Suppressor macrophage treated with lipopolysaccharide for 1 hour (primary cell): ENCODE measurements at places on chromosomes 12 and 14.

GRCh38 chr14:105495990-105496830 is 5.2 kb downstream of the TEDC1 start:
- DNase-seq, result no peak

- no peak for DNase-seq
Measured at GRCh38 chr14:90547968-90548367, 151.1 kb downstream of the CALM1 start.

GRCh38 chr14:30484976-30485375 is 74.0 kb upstream of the G2E3 start:
- DNase-seq, result peak; percentile 4

DNA sequence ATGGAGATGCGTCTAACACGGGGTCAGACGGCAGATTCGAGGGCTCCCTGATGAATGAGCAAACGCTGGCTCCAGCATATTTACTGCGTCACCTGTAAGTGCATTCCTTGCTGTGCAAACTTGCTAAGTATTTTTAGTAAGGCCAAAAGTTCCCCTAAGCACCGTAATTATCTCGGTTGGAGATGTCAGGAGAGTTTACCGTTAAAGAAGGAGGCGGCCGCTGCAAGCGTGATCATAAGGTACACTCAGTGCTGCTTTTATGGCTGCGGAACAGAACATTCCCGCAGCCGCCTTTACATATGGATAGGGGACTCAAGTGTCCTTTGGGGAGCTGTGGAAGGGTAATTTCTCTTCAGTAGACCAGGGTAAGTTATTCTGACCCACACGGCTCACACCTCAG is 175.6 kb downstream of the GLT1D1 start:
- DNase-seq, result no peak

DNA sequence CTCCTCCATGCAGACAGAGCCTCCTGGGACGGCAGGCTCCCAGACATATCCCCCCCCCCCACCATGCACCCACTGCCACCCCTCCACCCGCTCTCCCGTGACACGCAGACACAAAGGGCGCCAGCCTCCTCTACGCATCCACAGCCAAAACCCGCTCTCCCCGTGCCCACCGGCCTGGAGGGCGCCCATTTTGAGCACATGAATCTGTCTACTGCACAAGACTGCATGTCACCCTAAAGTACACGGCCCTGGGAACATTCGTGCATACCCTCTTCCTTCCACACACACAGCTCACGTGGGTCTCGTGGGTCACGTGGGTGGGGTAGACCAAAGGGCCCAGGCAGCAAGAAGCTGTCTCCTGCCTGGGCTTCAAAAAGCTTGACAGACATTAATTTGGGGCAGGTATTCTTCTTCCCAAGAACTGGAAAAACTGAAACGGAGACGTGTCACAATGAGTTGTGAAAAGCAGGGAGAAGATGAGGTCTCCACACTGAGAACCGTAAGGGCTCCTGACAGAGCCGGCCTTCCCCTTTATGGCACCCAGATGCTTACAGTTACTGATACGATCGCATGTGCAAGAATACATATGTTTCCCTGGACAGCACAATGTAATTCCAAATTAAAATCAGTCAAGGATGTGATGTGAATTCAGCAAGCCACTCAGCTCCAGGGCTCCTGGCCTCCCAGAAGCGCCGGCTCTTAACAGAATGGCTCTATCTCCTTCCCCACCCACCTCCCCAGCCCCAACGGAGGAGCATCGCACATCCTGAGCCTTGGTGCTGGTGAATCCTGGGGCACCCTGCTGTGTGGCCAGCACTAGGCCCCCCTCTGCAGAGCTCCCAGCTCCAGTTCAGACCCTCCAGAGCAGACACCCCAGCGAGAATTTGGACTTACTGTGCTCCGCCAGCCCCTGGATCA is 1.9 kb downstream of the TGFB3 start:
- DNase-seq, result no peak

GRCh38 chr12:39010406-39010805 is 105.0 kb upstream of the CPNE8 start:
- no peak for DNase-seq

DNA sequence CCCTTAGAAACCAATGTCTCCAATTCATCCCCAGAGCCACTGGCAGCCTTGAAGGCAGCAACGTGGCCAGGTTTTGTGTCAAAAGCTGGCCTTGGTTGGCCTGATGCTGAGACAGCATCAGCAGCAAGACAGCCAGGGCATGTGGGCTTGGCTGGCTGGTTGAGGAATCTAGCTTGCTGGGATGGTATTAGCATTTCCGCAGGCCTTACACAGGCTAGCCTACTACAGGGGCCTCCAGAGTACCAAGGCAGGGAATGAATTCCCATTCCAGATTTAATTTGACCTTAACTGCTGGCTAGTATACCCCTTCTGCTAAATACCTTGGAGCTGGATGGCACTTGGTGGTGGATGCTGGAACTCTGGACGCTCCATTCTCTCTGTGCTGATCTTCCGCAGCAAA is 15.8 kb downstream of the NGDN start:
- DNase-seq, result no peak

DNA sequence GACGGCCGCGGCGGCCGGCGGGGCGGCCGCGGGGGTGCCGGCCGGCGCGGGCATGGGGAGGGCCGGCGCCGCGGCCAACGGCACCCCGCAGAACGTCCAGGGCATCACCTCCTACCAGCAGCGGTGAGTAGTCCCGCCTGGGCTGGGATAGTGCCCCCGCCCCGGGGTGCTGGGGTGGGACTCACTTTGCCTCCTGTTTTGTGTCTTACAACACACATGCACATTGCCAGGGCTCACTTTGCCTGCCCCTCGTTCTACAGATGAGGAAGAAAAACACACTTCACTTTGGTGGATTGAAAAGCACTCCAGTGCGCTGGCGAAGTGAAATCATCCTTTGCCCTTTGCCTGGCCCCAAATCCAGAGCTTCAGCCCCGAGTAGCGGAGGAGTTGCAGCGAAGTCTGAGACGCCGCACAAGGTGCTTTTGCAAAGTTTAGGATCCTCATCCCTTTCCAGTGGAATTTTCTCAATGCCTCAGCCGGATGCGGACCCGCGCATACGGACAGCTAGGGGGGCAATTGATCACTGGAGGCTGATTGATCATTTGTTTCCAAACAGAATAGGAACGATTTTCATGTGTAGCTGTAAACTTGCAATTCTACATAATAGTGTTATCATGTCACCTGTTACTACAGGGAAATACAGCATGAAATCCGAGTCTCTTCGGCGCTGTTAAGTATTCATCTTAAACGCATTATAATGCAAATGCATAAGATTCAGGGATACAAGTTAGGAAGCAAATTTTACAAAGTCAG is 3.6 kb upstream of the NPAS3 start:
- DNase-seq, result peak; percentile 7

GRCh38 chr12:6782850-6783566 is 6.3 kb upstream of the CD4 start:
- peak; percentile 17 for DNase-seq

- DNase-seq, result no peak
Measured at GRCh38 chr14:30225176-30225575, 297.5 kb upstream of the PRKD1 start.

DNA sequence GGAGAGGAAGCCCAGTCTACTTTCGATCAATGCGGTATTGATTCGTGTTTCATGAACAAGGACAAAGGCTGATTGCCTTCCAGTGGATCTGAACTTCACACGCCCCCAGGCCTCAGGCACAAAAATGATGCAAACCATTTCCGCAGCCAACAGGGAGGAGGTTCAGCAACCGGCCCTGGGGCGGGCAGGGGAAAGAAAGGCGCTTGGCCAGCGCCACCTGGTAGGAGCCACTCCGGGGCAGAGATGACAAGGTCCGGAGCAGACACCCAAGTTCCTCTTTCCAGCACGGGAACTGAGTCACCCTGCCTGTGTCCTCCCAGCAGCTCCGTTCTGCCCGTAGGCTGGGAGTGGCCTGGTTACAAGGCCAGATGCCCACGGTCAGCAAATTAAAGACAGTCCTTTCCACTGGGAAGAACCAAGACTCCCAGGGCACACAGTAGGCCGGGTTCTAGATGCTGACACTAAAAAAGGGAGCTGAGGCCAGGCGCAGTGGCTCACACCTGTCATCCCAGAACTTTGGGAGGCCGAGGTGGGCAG is 136.3 kb downstream of the SCARB1 start:
- DNase-seq, result peak; percentile 95

GRCh38 chr14:29217813-29218450 is 451.3 kb downstream of the FOXG1 start:
- DNase-seq, result no peak

- no peak for DNase-seq
Measured at GRCh38 chr12:19994968-19995367, 373.4 kb upstream of the PDE3A start.

DNA sequence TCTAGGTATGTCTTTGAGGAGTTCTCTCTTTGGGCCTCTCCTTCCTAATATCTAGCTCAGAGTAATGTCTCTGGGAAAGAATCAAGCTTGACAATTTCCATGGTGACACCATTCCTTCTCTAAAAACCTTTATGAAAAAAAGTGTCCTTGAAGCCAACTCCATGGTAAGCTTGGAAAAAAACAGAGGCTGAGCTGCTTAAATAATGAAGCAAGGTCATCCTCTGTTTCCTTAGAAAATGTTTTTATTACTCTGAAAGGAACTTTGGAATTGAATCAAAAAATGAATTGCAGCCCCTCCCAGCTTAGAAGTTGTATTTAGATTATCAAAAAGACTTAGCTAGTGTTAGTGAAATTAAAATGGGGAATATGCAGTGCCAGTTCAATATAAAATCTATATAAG is 166.1 kb upstream of the KITLG start:
- DNase-seq, result no peak

GRCh38 chr12:73769337-73769736 is 768.3 kb upstream of the ATXN7L3B start:
- no peak for DNase-seq

DNA sequence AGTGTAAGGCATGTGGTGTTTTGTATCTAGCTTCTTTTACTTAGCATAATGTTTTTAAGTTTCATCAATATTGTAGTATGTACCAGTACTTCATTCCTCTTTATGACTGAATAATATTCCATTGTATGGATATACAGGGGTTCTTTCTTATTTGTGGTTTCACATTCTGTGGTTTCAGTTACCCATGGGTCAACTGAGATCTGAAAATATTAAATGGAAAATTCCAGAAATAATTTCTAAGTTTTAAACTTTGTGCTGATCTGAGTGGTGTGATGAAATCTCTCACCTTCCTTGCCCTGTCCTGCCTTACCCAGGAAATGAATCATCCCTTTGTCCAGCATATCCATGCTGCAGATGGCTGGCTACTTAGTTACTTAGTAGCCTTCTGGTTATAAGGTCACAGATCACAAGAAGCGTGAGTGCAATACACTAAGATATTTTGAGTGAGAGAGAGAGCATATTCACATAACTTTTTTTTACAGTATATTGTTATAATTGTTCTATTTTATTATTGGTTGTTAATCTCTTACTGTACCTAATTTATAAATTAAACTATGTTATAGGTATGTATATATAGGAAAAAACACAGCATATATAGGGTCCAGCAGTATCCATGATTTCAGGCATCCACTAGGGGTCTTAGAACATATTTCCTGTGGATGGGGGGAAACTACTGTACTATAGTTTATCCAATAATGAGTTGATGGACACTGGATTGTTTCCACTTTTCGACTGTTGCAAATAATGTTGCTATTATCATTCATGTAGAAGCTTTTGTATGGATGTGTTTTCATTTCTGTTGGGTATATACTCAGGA is 59.6 kb upstream of the LRTM2 start:
- peak; percentile 5 for DNase-seq

DNA sequence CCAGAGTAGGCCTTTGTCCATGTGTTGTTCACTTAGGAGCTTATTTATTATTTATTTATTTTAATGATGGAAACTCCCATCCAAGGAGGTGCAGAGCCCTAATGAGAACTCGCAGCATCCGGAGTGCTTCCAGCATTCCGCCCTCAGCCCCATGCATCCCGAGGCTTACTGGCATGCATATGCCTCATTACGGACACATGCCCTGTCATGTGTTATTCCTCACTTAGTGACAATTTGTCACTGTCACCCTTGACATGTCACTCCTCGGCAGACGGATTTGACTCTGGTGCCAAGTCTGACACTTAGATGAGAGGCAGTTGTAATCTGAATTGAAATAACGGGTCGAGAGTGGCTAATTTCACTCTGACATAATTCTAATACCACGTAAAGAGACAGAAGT is 132.8 kb downstream of the VRK1 start:
- DNase-seq, result no peak

DNA sequence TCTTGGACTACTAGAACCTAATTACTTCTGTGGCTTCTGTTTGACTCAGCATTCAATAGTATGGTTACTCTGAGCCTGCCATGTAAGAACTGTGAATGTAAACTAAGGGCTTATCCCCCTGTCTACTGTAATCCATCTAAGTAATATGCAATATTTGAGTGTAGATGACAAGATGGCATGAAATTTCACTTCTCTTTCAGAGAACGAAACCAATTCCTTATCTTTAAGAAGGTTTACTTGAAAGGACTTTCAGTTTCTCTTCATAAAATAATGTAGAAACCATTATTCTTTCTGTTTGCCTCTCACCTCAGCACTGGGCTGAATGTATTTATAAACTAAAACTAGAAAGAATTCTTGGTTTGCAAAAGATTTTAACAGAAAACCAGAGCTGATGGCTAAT is 60.4 kb upstream of the ARID2 start:
- DNase-seq, result peak; percentile 25

DNA sequence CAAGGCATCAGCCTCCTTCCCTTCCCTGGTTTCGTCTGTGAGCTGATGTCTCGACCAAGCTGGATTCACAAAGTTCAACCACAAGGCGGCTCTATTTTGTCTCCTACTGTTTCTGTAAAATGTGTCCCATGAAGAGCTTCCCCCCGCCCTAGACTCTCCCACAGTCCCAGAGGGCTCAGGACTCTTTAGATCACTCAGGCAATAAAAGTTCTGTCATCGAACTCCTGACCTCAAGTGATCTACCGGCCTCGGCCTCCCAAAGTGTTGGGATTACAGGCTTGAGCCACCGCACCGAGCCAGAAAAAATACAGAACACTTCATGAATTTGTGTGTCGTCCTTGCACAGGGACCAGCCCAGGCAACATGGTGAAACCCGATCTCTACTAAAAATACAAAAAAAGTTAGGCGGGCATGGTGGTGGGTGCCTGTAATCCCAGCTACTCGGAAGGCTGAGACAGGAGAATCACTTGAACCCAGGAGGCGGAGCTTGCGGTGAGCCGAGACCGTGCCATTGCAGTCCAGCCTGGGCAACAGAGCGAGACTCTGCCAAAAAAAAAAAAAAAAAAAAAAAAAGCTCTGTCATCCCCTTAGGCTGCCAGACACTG is 149.4 kb downstream of the BCL11B start:
- DNase-seq, result no peak

DNA sequence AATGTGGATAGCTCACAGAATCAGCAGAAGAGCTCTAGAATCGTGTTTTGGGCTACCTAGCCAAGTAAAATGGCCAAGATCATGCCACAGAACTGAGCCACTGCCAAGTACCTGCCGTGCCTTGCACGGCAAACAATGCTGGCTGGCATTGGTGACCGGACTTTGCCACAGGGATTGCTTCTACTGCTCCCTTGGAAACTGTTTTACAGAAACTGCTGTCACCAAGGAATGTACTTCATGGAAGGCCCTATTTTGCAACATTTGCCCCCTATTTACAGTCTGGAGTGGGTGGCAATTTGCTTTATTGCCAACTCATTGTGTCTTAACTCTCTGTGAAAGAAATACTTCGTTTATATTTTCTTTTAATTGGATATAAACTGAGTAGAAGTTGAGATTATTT is 49.0 kb downstream of the BORCS5 start:
- no peak for DNase-seq

GRCh38 chr14:29390081-29390832 is 537.4 kb downstream of the PRKD1 start:
- no peak for DNase-seq
